ENCODE measurements at places on chromosomes 2 and 18.
A peak's percentile ranks its signal among the peaks of the same experiment; 100 is the strongest.

DNA sequence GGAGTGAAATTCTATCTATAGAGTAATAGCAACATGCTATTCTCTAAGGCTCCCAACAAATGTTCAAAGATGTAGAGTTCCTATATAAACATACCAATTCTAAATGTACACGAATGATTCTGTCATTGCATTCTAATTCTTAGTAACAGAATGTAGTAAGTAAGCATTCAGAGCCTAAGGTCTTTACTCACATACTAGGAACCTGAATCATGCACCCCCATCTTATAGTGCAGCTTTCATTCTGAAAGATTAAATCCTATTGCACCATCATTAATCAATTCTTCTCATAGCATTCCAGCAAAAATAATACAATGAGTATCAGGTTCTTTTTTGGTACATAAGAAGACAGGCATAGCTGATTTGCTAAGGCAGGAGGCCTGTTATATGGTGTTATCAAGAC is 230.0 kb downstream of the NCKAP5 start:
- DNase-seq: peak; percentile 87

- peak; percentile 41 for DNase-seq
These were observed 88.3 kb downstream of the COL5A2 start for GRCh38 chr2:189091253-189091652.

- DNase-seq: peak; percentile 73
These were observed 244.9 kb downstream of the ETAA1 start for GRCh38 chr2:67642046-67642382.

- no peak for DNase-seq
These were observed 78.8 kb upstream of the TTC39C start for GRCh38 chr18:23935804-23936203.

DNA sequence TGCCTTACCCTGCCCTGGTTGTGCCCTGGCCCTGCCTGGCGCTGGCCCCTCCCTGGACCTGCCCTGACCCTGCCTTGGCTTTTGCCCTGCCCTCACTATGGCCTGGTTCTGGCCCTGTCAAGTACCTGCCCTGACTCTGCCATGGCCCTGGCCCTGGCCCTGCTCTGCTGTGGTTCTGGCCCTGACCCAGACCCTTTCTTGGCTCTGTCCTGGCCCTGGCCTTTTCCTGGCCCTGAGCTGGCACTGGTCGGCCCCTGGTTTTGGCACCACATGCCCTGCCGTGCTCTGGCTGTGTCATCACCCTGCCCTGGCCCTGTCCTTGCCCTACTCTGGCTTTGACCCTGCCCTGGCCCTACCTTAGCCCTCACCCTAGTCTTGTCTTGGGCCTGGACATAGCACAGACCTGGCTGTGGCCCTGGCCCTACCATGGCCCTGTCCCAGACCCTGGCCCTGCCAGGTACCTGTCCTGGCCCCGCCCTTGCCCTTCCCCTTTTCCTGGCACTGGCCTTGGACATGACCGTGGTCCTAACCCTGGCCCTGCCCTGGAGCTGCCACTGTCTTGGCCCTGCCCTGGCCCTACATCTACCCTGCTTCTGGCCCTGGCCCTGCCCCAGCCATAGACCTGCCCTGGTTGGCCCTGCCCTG is 4.8 kb upstream of the ANKRD62 start:
- no peak for DNase-seq

DNA sequence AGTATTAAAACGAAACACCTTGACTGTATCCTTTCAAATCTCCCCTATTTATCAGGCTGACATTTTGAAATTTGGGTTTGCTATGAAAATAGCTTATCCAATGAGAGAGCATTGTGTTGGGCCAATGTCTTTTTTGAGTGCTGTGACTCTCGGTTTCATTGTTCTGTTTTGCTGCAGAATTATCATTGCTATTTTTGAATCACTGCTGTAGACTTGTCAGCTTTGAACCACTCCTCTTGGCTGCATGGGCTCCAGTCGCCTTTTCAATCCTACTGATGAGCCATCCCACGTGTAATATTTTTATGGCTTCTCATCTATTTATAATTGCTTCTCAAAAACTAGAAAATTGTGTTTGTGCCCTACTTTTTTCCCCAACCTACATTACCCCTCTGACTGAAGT is 322.8 kb downstream of the LNPK start:
- no peak for DNase-seq

DNA sequence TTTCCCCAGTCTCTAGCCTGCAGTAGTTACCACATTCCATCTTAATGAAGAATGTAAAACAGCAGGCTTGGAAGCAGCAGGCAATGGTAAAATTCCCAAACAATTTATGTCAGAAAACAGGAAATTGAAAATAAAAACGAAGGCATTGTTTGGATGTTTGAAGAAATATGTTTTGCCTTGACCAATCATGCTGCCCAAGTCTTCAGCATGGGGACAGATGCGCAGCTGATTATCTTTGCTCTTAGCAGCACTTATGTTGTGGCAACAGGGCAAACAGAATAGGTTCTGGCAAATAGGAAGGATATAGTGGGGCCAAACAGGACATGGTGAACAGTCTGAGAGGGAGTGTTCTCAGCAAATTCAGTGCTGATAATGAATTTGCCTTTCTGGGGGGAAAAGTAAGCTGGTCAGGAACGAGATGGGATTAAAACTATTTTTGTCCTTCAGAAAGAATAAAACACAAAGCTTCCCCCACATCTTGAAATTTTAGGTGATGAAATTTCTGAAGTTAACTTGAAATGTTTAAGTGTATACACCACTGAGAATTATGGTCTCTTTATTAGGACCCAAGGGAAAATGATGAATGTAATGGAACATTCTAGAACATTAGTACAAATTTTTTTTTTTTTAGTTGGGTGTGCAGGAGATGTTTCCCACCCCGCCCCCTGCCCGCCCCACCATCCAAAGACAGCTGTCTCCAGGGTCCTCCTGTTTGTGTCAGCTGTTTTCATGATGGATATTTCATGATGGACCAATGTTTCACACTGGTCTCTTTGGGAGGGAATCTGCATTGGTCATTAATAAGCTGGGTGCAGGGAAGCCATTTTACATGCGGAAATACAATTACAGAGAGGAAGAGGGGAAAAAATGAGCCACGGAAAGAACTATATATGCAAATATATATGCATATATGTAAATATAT is 239.5 kb upstream of the REV1 start:
- peak; percentile 54 for DNase-seq

DNA sequence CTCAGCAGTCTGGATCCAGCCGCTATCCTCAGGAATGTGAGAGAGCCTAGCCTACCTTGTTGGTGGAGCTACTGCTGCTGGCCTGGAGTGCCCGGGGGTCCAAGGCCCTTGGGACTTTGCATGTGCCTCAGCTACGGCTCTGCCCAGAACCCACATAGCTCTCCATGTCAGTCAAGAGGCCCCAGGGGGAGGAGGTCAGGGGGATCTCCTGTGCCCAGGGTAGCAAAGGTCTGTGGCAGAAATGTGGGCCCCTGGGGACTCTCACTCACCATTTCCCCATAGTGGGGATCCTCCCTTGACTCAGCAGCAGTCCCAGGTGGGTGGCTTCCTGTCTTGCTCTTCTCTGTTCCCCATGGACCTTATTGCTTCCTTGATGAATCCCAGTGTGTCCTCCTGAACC is 342.7 kb upstream of the CHAC2 start:
- DNase-seq: no peak

DNA sequence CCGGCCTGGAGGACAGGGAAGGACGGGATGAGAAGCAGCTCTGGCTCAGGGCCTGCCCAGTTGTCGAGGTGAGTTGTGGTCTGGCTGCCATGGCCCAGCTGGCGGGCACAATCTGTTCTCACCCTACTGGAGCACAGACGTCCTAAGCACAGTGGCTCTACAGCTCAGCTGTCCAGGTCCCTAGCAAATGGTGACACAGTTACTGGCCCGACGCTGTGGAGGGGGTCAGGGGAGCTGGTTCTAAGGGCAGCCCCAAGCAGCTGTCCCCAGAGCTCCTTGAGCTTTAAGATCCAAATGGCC is 32.9 kb downstream of the KCNK3 start:
- no peak for DNase-seq

DNA sequence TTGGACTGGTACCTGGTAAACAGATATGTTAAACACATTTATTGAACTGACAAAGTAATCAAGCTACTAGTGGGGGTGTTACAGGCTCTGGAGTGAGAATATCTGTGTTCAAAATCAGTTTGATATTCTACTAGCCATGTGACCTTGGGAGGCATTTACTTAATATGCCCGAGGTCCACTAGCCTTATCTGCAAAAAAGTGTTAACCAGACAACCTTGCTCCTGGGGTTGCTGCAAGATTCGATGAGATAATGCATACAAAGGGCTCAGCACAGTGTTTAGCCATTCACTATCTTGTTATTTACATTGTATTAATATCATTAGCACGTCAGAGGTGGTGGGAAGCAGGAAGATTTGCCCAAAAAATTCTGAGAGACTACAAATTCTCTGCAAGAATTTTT is 103.3 kb downstream of the CDH2 start:
- DNase-seq: no peak

GRCh38 chr2:1593371-1594122 is 150.8 kb downstream of the PXDN start:
- DNase-seq: peak; percentile 89

- DNase-seq: no peak
These were observed 38.3 kb downstream of the STAT4 start for GRCh38 chr2:191112448-191112901.

DNA sequence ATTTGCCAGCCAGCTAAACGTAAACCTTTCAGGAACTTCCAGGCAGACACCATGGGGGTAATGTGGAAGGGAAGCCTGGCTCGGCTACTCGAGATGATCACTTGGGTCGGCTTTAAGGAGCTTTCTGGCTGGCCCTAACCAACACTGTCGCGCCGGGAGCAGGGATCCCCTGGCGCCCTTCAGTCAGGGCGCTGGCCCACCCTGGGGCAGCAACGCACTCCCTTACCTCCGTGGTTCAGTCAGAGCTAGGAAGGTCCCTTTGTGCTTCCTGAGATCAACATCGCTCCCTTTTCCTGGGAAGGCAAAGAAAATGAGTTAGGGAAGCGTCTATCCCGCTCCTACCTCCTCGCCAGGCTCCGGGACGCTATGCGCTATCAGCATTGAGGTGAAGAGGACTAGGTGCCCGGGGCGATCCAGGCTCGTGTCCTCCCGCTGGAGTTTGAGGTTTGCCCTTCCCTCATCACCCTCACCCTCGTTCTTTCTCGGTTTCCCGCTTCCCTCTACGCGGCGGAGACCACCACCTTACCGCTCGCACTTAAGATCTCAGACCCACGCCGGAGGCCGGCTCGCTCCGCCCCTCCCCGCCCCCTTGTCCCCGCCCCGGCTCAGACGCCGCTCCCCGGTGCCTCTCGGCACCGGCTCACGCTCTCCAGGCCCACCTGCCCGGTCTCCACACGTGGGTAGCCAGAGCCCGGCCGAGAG is 449 bp upstream of the ATRAID start:
- no peak for DNase-seq

GRCh38 chr2:196160101-196160500 is 11.3 kb downstream of the STK17B start:
- peak; percentile 92 for DNase-seq

DNA sequence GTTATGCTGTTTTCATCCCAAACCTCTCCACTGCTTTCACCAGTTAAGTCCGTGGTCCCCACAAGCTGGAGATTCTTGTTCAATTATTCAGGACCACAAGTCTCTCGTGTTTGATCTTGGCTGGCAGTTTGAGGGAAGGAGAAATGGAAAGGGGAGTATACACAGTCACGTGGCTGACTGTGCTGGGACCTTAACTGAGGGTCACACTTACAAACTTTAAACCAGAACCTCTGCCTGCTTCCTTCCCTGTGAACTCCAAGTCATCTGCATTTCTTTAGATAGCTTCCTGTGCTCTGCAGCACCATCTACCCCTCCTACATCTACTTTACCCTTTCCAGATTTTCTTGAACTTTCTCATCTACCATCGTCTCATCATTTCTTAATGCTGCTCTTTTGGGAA is 91.7 kb downstream of the ARHGEF4 start:
- DNase-seq: no peak

DNA sequence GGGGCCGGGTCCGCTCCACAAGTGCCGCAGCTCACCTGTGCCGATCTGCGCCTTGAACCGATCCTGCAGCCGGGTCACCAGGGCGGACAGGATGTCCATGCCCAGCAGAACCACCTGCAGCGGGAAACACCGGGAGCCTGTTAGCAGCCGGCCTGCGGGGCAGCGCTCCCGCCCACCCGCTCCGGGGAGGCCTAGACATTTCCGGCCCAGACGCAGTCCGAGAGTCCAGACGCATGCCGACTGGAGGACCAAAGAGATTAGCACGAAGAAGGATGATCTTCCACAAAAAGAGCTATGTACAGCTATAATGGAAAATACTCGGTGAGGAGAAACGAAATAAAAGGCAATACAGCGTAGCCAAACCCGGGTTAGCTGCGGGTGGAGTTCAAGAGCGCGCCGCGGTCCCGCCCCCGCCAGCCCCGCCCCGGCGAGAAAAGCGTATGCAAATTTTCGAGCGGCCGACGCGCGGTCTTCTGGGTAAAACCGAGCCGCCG is 421 bp upstream of the RNU4ATAC start:
- peak; percentile 70 for DNase-seq

DNA sequence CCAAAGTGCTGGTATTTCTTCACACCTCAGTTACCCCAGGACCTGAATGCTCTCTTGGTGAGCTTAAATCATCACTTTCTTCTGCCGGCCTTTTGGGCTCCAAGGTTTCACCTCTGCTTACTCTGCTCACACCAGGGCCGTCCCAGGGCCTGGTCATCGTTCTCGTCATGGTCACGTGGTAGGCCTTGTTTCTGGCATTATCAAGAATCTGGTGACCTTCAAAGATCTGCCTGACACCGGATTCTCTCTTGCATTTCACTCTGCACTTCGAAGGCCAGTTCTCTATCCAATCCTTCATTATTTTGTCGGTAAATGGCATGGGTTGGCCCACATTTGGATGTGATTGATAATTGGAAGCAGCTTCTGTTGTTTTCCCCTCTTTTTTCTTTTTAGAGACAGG is 80.5 kb downstream of the HRH4 start:
- no peak for DNase-seq

- peak; percentile 38 for DNase-seq
These were observed 87.7 kb upstream of the FSHR start for GRCh38 chr2:49241991-49242390.

DNA sequence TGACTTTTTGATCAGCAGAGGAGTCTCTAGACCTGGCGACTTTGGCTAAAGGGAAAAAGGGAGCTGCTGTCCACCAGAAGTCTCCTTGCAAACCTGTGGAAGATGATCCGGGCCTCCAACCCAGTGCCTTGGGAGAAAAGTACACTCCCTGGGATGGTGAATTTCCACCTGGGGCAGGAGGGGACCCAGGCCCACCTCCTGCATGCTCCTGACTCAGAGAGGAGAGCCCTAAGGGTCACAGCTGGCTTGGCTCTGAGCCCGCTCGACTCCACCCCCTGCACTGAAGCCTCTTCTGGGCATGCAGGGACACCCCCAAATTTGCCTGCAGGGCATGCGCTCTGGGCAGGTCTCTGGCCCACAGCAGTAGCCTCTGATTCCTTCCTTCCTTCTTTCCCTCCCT is 66.5 kb downstream of the PDCL3 start:
- no peak for DNase-seq

GRCh38 chr18:379681-380330 is 112.0 kb upstream of the THOC1 start:
- peak; percentile 55 for DNase-seq

- peak; percentile 43 for DNase-seq
These were observed 53.3 kb downstream of the ZNF236 start for GRCh38 chr18:76875390-76876325.

All from IMR-90 (cell line).